ENCODE measurements at places on chromosomes 5 and 9. TPM values are rescaled to one million over a fixed set of nuclear protein-coding genes. Genes with fewer than 3 reads are reported as not detected.

Gene SOHLH1
- not detected for total RNA-seq

Gene FAM221B
- total RNA-seq, result not detected

Gene SHOC1
- not detected for total RNA-seq

Gene RANBP17
- total RNA-seq, result 25.7 TPM

Gene IL13
- total RNA-seq, result not detected

Gene DMRT3
- 1.7 TPM for total RNA-seq

Gene TERT
- total RNA-seq, result 2.9 TPM
